Type B pancreatic cell (in vitro differentiated cells): ENCODE measurements at places on chromosomes 1 and 21.

DNA sequence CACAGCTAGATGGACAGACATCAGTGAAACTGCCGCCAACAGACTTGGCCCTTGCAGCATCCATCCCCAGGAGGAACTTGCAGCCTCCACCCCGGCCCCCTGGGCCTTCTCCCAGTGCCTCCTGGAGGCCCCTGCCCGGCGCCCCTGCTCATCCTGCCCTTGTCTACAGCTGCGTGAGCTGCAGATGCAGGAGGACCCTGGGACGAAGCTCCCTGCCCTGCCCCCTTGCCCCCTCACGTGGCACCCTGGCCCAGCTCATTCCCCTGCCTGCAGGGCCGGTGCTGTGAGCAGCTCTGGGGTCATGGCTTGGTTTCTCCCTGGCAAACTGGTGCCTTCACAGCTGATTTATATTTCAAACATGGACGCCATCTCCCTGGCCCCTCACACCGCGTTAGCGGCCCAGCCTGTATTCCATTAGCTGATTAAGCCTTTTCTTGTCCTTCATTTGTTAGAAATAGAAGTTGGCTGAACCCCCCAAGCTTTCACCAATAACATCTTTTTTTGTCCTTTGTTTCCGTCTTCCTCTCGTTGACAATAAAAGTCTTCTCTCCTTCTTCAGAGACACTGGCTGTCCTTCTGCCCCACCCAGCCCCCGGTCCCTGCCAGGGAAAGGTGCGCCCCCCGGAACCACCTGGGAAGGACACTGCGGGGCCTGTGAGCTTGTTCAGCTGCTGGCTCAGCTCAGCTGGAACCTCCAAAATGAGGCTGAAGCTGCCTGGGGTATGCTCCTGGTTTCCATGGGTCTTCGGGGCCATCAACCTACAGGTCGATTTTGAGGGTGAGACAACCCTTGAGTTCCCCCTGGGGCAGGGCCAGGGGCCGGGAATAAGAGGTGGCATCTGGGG is 34.0 kb upstream of the SLC19A1 start:
- no peak for DNase-seq
- H3K27ac ChIP-seq = no peak overlapping the region
- peaks cover 17% of the 10 kb centered on the region for H3K4me1 ChIP-seq
- no peak overlapping the region for H3K4me3 ChIP-seq

GRCh38 chr1:22420455-22421053 is 31.1 kb upstream of the ZBTB40 start:
- peak; percentile 86 for DNase-seq
- peaks cover 17% of the 10 kb centered on the region for H3K4me1 ChIP-seq
- H3K27me3 ChIP-seq = peaks cover 9% of the 10 kb centered on the region
- no peak overlapping the region for H3K4me3 ChIP-seq

DNA sequence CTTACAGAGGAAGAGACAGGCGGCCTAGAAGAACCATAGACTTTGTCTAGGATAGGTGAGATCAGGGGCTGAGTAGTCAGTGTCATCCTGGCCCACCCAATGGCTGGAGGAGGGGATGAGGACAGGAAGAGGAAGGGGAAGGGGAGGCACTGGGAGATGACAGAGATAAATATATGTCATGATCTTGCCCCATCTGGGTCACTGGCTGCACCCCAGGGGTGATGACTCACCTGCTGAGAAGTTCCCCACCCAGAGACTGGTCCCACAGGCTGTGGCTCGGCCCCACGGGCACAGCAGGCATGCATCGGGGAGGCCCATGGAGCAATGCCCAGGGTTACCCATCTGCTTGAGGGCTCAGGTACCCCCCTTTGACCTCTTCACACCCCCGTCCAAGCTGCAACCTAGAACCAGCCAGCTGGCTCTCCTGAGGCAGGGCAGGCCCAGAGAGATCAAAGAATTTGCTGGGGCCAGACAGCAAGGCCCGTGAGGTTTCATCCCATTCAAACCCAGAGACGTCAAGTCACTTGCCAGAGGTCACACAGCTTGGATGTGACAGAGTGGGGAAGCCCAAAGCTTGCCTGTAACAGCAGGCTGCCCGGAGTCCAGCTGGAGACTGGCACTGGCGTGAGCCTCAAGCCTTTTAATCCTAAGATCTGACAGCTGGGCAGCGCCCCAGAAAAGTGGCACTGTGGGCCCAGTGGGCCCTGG is 34.7 kb upstream of the CASZ1 start:
- H3K4me3 ChIP-seq = no peak overlapping the region
- peaks cover 23% of the 10 kb centered on the region for H3K4me1 ChIP-seq
- no peak overlapping the region for H3K27ac ChIP-seq
- H3K27me3 ChIP-seq = peaks cover 34% of the 10 kb centered on the region
- no peaks in the 10 kb centered on the region for H3K36me3 ChIP-seq

GRCh38 chr1:37157634-37158033 is 123.3 kb upstream of the GRIK3 start:
- H3K4me1 ChIP-seq = no peaks in the 10 kb centered on the region
- DNase-seq = peak; percentile 8
- no peaks in the 10 kb centered on the region for H3K36me3 ChIP-seq
- H3K27ac ChIP-seq = no peak overlapping the region
- H3K27me3 ChIP-seq = peaks cover 29% of the 10 kb centered on the region
- no peak overlapping the region for H3K4me3 ChIP-seq

GRCh38 chr1:59972216-59972927 is 45.8 kb upstream of the CYP2J2 start:
- peak overlapping the region; percentile 17 for H3K27ac ChIP-seq
- H3K4me3 ChIP-seq = no peak overlapping the region
- peaks cover 37% of the 10 kb centered on the region for H3K27me3 ChIP-seq
- no peaks in the 10 kb centered on the region for H3K36me3 ChIP-seq
- H3K4me1 ChIP-seq = peaks cover 25% of the 10 kb centered on the region

GRCh38 chr1:21317035-21317689 is 26.9 kb upstream of the ECE1 start:
- H3K27me3 ChIP-seq = no peaks in the 10 kb centered on the region
- DNase-seq = no peak
- no peak overlapping the region for H3K27ac ChIP-seq
- no peak overlapping the region for H3K4me3 ChIP-seq
- no peaks in the 10 kb centered on the region for H3K36me3 ChIP-seq
- H3K4me1 ChIP-seq = peaks cover 53% of the 10 kb centered on the region

DNA sequence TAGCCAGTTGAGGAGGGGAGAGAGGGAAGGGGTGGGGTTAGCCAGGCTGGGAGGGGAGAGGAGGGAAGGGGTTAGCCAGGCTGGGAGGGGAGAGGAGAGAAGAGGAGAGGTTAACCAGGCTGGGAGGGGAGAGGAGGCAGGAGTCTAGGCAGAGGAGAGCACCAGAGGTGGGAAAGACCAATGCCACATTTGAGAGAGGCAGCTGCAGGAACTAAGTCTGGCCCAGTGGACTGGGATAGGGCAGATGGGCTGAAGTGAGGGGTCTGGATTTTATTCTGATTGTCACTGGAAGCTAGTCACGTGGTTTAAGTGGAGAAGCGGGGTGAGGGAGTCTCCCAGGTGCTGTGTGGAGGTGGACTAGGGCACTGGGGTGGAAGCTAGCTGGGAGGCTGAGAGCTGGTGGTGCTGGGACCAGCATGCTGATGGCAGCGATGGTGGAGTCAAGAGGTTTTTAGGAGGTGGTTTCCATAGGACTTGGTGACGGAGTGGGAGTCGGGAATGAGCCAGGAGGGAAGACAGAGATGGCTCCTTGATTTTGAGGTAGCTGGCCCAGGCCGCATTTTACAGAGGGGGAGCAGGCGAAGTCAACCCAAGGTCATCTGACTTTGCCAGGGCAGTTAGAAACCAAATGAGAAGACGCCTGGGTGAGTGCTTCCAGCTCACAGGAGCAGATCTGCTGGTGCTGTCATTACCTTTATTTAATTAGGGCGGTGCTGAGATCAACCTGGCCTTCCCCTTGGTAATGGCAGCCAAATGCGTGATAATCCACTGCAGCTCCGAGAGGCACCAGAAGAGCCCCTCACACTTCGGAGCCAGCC is 42.8 kb downstream of the DISP3 start:
- no peaks in the 10 kb centered on the region for H3K36me3 ChIP-seq
- no peak overlapping the region for H3K27ac ChIP-seq
- no peaks in the 10 kb centered on the region for H3K4me1 ChIP-seq
- no peaks in the 10 kb centered on the region for H3K27me3 ChIP-seq
- H3K4me3 ChIP-seq = no peak overlapping the region
- no peak for DNase-seq

DNA sequence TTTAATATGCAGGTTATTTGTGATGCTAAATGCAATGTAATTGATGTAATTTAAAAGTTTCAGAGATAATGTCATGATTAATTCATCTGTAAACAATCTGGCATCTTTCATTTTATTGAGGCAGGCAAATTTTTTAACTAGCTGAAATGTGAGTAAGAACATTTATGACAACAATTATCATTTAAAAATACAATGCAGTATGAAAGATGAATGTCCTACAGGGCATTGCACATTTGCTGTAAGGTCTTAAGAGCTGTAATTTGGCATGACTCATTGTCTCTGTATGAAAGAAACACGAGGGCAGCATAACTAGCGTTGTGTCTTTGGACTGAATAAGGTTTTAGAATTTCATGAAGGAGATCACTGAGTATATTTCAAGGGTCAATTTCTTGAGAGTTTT is 642.8 kb downstream of the PLA2G4A start:
- no peak overlapping the region for H3K4me3 ChIP-seq
- H3K27ac ChIP-seq = no peak overlapping the region
- no peak for DNase-seq
- H3K36me3 ChIP-seq = no peaks in the 10 kb centered on the region

- H3K4me1 ChIP-seq = no peaks in the 10 kb centered on the region
- no peaks in the 10 kb centered on the region for H3K27me3 ChIP-seq
- peaks cover 9% of the 10 kb centered on the region for H3K36me3 ChIP-seq
- no peak overlapping the region for H3K27ac ChIP-seq
- H3K4me3 ChIP-seq = no peak overlapping the region
Observed at GRCh38 chr1:185144233-185144632, 12.5 kb downstream of the TRMT1L start.

GRCh38 chr21:38468989-38469388 is 29.3 kb downstream of the ERG start:
- no peak overlapping the region for H3K4me3 ChIP-seq
- peaks cover 8% of the 10 kb centered on the region for H3K27me3 ChIP-seq
- H3K27ac ChIP-seq = no peak overlapping the region
- peaks cover 13% of the 10 kb centered on the region for H3K4me1 ChIP-seq
- peaks cover 7% of the 10 kb centered on the region for H3K36me3 ChIP-seq

GRCh38 chr21:35309316-35309715 is 260.2 kb upstream of the RUNX1 start:
- no peak overlapping the region for H3K4me3 ChIP-seq
- no peak overlapping the region for H3K27ac ChIP-seq
- peaks cover 4% of the 10 kb centered on the region for H3K27me3 ChIP-seq
- no peaks in the 10 kb centered on the region for H3K36me3 ChIP-seq
- H3K4me1 ChIP-seq = no peaks in the 10 kb centered on the region
- no peak for DNase-seq

DNA sequence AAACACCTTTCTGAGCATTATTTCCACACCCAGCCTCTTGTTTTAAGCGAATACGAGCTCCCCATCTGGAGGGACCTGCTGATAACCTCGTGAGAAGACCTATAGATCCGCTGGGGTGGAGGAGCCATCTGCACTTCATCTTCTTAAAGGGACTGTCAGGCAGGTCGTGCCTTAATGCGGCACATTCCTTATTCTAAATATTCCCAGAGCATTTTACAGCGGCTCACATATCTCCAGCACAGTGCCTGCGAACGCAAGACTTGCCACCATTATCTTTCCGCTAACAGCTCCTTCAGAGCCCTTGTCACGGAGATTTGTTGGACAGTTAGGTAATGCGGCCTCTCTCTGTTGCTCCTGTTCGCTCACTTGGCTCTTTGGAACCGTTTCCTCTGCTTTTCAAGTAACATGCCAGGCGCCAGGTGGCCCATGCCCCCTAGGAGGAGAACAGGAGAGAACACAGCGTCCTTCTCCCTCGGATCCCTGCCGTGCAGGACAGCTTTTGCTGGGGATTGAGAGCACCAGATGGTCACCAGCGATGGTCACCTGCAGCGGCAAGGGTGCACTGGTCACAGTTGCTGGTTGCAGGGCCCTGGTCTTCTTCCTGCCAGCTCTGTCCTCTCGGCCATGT is 162.4 kb downstream of the PGBD5 start:
- no peak for DNase-seq
- peaks cover 8% of the 10 kb centered on the region for H3K36me3 ChIP-seq
- peaks cover 14% of the 10 kb centered on the region for H3K4me1 ChIP-seq
- H3K27me3 ChIP-seq = no peaks in the 10 kb centered on the region
- H3K27ac ChIP-seq = no peak overlapping the region

DNA sequence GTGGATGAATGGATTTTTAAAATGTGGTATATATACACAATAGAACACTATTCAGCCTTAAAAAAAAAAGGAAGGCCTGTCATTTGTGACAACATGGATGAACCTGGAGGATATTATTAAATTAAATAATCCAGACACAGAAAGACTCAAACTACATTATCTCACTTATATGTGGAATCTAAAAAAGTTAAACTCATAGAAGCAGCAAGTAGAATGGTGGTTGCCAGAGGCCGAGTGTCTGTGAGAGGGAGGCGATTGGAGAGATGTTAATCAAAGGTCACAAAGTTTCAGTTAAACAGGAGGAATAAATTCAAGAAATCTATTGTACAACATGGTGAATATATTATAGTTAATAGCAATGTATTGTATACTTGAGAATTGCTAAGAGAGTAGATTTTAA is 39.7 kb downstream of the ZC3H11B start:
- H3K27ac ChIP-seq = no peak overlapping the region
- H3K36me3 ChIP-seq = no peaks in the 10 kb centered on the region
- DNase-seq = no peak
- H3K4me1 ChIP-seq = peaks cover 43% of the 10 kb centered on the region

- peaks cover 6% of the 10 kb centered on the region for H3K27me3 ChIP-seq
- H3K4me1 ChIP-seq = no peaks in the 10 kb centered on the region
- no peak overlapping the region for H3K27ac ChIP-seq
- H3K36me3 ChIP-seq = no peaks in the 10 kb centered on the region
- no peak for DNase-seq
- H3K4me3 ChIP-seq = no peak overlapping the region
Observed at GRCh38 chr1:12711536-12711935, 4.4 kb upstream of the AADACL3 start.

DNA sequence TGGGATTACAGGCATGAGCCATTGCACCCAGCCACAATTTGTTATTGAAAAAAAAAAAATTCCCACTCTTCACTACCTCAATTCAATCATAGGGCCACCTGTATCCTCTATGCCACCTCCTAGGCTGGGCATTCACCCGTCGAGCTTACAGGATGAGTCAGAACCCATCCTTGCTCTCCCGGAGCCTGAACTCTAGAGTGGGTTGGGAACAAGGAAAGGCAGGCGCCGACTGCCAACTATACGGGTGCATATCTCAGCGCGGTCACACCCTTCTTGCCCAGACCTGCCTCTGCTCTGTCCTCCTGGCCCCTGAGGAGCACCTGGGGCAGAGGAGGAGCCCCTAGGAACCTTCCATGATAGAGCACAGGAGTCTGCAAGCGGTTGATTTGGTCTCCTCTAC is 21.4 kb upstream of the LBR start:
- H3K36me3 ChIP-seq = no peaks in the 10 kb centered on the region
- H3K4me1 ChIP-seq = peaks cover 31% of the 10 kb centered on the region
- no peak for DNase-seq
- no peak overlapping the region for H3K27ac ChIP-seq
- H3K27me3 ChIP-seq = peaks cover 3% of the 10 kb centered on the region

GRCh38 chr1:228150120-228150460 is 360 bp downstream of the GJC2 start:
- no peaks in the 10 kb centered on the region for H3K4me1 ChIP-seq
- H3K36me3 ChIP-seq = no peaks in the 10 kb centered on the region
- no peaks in the 10 kb centered on the region for H3K27me3 ChIP-seq
- no peak for DNase-seq
- H3K4me3 ChIP-seq = no peak overlapping the region

GRCh38 chr1:164605254-164606091 is 46.5 kb downstream of the PBX1 start:
- peak overlapping the region; percentile 54 for H3K27ac ChIP-seq
- peaks cover 26% of the 10 kb centered on the region for H3K36me3 ChIP-seq
- H3K4me1 ChIP-seq = peaks cover 70% of the 10 kb centered on the region
- no peaks in the 10 kb centered on the region for H3K27me3 ChIP-seq
- no peak for DNase-seq
